ENCODE measurements at places on chromosomes 7 and 10.

DNA sequence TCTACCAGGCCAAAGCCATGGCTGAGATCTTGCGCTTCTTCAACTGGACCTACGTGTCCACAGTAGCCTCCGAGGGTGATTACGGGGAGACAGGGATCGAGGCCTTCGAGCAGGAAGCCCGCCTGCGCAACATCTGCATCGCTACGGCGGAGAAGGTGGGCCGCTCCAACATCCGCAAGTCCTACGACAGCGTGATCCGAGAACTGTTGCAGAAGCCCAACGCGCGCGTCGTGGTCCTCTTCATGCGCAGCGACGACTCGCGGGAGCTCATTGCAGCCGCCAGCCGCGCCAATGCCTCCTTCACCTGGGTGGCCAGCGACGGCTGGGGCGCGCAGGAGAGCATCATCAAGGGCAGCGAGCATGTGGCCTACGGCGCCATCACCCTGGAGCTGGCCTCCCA, 142.7 kb downstream of the GRM3 start:
- DNase-seq = no peak

DNA sequence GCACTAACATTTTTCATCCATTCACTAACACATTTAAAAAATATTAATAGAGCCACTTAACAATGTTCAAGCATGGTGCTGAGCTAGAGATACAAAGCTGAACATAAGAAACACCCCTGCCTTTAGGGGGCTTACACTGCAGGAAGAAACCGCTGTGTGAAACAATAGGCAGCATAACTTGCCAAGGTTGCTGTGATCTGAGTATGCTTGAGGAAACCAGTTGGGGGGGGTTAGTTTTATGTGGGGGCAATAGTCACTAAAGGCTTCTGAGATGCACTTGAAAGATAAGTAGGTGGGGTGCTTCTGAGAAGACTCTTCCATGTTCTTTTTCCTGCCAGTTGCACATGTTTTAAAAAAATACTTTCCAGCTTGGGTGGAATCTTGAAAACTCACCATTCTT, 2.8 kb downstream of the RBM17 start:
- DNase-seq = no peak

DNA sequence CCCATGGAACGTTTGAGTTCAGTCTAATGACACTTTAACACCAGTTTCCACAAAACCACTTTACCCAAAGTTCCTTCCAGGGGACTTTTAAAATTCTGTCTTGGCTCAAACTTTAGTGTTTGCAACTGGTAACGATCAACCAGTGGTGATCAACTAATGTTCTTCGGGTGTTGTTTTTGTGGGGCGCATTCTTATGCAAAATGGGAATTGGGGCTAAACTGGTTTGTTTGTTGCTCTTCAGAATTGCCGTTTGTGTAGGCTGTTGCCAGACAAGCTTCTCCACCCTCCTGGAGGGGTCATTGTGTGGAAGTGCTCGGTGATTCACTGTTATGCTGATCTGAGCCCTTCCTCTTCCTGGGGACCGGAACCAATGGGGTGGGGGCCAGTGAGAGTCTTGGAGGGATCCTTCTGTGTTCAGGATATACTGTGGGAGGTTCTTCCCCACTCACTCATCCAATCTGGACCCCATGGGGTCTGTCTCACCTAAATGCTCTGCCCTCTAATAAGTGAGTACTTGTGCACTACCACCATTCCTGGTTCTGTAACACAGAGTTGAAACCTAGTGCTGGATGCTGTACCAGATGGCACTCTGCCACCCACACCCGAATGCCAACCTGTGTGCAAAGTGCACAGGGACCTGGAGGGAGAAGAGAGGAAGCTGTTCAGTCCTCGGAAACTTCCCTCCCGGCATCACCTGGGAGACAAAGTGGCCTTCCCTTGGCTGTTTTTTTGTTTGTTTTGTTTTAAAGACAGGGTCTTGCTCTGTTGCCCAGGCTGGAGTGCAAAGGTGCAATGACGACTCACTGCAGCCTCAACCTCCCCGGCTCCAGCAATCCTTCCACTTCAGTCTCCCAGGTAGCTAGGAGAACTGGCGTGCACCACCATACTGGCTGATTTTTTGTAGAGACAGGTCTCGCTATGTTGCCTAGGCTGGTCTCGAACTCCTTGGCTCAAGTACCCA, 2.1 kb downstream of the NFE2L3 start:
- DNase-seq = peak; percentile 80

- no peak for DNase-seq
Measured at GRCh38 chr10:125006921-125007426, 65.1 kb downstream of the ZRANB1 start.

- no peak for DNase-seq
Measured at GRCh38 chr7:98785929-98786571, 83.8 kb downstream of the TMEM130 start.

DNA sequence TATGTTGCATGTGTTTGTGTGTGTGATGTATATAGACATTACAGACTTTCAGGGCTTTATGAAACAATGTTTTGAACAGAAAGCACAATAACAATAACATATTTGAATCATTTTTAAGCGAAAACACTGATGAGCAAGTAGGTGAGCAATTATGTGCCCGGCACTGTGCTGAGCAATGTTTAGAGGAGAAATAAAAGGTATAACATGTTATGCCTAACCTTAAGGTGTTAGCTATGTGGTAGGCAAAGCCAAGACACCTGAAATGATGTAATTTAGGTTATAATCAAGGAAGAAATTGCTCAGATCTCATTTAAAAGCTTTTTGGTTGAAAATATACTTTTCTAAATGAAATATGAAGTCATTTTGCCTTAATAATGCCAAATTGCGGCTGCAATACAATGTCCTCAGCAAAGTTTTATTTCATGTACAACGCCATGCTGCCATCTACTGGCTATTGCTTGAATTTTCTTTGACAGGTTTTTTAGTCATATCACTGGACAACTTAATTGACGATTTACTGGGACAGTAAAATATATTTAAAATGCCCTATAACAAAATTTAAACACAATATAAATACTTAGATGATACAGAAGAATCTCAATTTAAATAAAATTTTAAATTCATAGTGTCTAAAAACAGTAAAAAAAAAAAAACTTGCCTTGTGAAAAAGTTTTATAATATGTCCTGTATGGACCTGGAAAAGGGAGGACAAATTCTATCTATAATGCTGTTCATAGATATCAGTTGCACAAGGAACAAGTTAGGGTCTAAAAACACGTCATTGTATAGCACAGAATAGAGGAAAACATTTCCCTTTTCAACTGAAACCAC, 131.1 kb upstream of the CDK1 start:
- peak; percentile 30 for DNase-seq

GRCh38 chr7:83684928-83685327, 36.0 kb upstream of the SEMA3E start:
- DNase-seq = no peak

- peak; percentile 32 for DNase-seq
Measured at GRCh38 chr10:66564287-66564686, 361.5 kb upstream of the LRRTM3 start.

GRCh38 chr7:107924841-107925504, 34.0 kb downstream of the DLD start:
- DNase-seq = no peak

- no peak for DNase-seq
Measured at GRCh38 chr10:122853665-122854313, 8.1 kb upstream of the CUZD1 start.

GRCh38 chr10:24731942-24732341, 8.3 kb upstream of the ARHGAP21 start:
- DNase-seq = no peak

GRCh38 chr10:6365384-6365783, 162.7 kb downstream of the PFKFB3 start:
- DNase-seq = no peak

- DNase-seq = no peak
Measured at GRCh38 chr7:497946-498655, 21.5 kb downstream of the PDGFA start.

- DNase-seq = peak; percentile 96
Measured at GRCh38 chr7:74587435-74588126, 69.9 kb upstream of the GTF2I start.

DNA sequence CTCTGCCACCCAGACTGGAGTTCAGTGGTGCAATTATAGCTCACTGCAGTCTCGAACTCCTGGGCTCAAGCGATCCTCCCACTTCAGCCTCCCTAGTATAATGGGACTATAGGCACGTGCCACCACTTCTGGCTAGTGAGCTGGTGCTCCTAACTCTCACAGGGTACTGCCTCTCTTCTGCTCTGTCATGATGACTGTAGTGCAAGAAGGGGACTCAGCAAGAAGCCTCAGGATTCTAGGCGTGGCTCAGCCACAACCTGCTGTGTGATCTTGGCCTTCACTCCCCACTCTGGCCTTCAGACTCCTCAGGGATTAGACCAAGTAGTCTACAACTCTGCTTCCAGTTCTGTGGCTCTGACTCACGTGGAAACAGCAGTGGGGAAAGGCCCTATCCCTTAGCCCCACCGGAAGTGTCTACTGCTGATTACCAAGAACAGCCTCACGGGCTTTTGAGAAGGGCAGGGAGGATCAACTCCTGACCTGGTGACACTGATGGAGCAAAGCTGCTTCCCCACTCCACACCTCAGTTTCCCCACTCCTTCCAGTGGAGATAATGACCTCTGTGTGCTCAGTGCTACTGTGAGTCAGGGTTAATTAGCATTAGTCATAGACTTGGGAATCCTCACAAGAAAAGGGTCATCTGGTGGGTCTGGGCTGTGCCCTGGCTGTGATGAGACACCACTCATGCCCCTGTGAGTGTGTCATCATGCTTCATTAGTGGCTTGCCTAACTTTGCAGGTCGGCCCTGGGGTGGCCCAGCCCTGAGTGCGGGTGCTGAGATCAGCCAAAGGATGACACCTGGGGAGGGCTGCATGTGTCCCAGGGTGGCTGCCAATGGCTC, 41.1 kb downstream of the ZC3HC1 start:
- DNase-seq = peak; percentile 98

DNA sequence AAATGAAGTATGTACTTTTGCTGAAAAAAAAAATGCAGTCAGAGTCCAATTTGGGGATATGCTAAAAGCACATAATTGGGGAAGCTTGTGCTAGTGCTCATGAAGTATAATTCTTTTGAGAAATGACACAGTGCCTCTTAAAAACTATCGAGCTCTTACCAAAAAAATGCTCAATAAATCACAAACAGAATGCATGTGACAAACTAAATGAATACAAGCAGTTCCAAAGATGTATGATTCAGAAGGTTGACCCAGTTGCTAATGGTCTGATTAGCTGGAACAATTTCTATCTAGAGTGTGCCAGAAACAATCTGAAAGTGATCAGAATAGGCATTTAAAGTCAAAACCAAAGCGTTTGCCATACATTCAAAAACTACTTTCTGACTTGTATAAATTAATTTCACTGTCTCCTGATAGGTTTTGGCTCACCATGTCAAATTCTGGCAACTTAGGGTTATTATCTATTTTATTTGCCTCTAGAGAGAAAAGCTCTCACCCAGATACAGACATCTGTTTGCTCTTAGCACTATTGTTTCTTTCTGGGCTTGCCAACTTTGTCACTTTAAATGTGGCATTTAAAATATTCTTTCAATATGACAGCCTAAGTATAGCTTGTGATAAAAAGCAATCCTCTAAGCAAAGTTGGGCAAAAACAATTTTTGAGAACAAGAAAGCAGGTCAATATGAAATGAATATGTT, 114.7 kb upstream of the AHR start:
- no peak for DNase-seq

GRCh38 chr10:50286517-50286916, 35.2 kb upstream of the ASAH2 start:
- DNase-seq = no peak

- no peak for DNase-seq
Measured at GRCh38 chr10:132939378-132939955, 2.9 kb downstream of the CFAP46 start.

DNA sequence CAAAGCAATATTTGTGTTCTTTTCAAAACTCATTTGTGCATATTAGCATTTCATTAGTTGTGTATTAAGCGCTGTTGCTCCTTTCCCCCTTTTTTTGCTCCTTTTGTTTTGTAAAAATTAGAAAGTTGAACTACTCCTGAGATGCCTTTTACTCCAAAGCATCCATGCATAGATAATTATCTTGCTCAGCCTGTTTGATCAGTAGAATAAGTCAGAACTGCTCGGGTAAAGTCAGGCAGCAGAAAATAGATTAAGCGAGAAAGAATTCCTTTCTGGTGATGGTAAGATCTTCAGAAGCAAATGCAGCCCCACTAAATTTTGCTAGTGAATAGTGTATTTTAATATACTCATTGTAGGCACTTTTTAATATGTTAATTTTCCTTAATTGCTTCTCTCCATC, 227.1 kb downstream of the TEX36 start:
- DNase-seq = no peak

- DNase-seq = peak; percentile 25
Measured at GRCh38 chr7:4003503-4003902, 678.6 kb upstream of the FOXK1 start.

DNA sequence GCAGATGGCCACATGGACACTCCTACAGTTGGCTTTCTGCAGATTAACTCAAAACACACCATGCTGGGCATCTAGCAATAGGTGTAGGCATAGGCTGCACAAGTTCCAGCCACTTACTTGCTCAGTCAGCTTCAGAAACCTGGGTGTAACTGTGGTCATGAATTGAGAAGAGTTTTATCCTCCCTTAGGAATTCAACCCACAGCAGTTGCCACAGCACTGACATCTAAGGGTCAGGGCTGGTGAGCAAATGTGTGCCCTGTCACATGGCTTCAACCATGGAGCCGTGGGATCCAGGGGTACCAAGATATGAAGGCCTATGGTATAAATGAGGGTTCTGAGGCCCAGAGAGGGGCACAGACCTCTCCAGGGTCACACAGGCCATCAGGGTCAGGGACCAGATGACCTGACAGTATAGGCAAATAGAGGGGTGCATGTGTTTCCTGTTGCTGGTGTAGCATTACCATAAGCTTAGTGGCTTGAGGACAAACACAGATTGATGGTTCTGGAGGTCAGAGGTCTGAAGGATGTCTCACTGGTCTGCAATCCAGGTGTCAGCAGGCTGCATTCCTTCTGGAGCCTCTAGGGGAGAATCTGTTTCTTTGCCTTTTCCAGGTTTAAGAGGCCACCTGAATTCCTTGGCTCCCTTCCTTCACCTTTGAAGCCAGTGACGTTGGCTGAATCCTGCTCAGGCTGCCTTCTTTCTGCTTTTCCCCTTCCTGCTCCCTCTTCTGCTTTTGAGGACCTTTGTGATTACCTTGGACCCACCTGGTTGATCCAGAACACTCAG, 24.1 kb downstream of the MINDY4 start:
- no peak for DNase-seq

DNA sequence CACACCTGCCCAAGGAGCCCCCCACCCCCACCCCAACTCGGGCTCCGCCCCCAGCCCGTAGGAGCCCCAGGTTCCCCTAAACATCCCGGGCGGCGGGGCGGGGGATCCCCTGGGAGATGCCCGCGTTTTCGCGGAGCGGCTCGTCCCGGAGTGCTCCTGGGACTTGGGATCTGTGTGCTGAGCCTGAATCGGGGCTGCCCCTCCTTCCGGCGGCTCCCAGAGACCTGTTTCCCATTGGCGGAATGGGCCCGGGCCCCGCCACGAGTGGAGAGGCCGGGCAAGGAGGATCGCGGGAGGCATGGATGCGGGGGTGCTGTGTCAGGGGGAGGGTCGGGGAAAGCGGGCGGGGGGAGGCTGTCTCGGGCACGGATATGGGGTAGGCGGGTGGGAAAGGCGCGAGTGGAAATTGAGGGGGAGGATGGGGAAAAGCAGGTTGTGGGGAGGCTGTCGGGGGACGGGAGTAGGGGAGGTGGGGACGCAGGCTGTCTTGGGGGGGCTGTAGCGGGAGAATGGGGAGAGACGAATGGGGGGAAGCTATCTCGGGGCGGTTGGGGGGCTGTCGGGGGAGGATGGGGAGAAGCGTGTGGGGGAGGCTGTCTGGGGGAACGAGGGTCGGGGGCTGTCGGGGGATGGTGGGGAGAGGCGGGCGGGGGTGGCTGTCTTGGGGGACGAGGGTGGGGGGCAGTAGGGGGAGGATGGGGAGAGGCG, 572 bp upstream of the BHLHA15 start:
- no peak for DNase-seq

- no peak for DNase-seq
Measured at GRCh38 chr7:8390262-8390626, 43.2 kb upstream of the NXPH1 start.
